ENCODE measurements at places on chromosomes 4 and X.

GRCh38 chr4:107035819-107036583 is at the start of gene DKK2:
Gene DKK2, minus strand, starts transcription at chr4:107036313. Its CDS starts 722 bp downstream, at chr4:107035591.
- DNase-seq: peak; percentile 7

- DNase-seq: no peak
Measured at GRCh38 chr4:40581254-40582140, 48.2 kb downstream of the RBM47 start.

DNA sequence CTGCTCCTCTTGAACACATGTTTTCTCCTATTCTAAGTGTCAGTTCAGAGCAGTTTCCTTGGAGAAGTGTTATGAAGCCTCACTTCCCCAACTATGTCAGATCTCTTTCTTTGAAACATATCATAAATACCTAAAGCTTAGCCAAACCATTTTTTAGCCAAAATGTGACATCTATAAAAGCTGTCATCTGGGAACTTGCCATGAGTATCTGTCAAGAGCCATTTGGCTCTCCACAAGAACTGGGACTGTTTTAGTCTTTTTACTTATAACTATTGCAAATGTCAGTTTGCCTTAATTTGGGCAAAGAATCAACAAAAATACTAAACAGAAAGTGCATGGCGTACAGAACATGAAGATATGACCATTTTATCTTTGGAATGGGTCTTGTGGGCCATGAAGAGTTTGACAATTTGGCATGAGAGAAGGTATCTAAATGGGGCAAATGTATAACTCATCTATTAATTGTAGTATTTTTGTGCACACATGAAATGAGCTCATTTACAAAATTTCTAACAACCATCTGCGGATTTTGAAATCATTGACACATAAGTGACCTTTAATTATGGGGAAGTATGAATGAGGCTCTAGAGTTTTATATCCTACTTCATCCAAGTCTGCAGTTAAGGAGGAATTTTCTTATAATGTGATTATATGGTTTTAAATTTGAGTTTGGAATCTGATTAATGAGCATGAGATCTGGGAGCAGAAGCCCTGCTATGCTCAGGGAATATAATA is 129.1 kb upstream of the PACRGL start:
- DNase-seq: no peak

- DNase-seq: no peak
Measured at GRCh38 chr4:182018691-182019090, 224.5 kb upstream of the TENM3 start.

DNA sequence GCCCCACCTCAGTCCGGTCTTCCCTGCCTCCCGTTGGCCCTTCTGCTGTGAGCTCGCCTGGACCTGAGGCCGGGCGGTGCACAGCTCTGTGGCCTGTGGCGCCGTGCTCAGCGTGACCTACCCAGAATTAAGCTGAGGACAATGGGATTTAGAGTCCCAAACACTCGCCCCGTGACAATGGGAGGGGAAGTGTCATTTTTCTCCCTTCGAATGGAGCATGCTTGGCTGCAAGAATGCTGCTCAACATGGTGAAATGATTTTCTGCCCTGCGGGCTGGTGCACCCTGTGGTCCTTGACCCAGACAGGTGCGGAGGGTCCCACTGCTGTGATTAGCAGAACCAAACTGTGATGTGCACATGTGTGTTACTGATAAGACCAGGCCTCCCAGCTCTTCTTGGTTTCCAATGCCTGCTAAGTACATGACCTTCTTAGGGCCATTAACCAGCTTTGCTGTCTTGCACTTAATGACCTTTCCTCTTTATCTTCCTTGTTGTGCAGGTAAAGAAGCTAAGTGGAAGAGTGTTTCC is 772 bp downstream of the EOLA1 start:
- no peak for DNase-seq

GRCh38 chrX:4239650-4240540 is 526.4 kb upstream of the PRKX start:
- DNase-seq: no peak

Measured in activated T-helper 2 cell treated with anti-CD3 and anti-CD28 coated beads, Interferon-gamma antibody, Interleukin-2, Interleukin-4, amounts not matched to agents 10 μg/mL and 5 μg/mL and 100 μg/mL, durations not matched to agents 14 hours and 24 hours and 36 hours (primary cell).